Ecto neural progenitor cell (in vitro differentiated cells): ENCODE measurements at places on chromosomes 4 and X.

GRCh38 chr4:147094238-147094637 lies 148.6 kb upstream of the TTC29 start:
- DNase-seq: no peak

DNA sequence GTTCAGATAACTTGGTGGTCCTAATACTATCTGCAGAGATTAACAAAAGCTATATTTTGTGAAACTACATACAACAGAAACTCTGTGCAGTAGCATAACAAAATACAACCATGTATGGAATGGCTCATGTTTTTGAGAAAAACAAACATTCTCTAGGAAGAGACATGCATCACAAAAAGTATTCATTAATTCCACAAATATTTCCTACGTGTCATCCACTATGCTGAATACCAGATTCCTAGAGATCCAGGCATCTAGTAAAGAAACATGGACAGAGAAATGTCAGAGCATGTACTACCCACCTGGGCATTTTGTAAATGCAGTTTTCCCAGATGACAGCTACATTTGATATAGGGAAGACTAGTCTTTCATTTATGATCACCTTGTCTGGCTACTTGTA lies 248.1 kb downstream of the OPHN1 start:
- DNase-seq: no peak

GRCh38 chr4:118904418-118904817 lies 15.8 kb downstream of the SYNPO2 start:
- DNase-seq: no peak

- DNase-seq: no peak
These were observed 127.6 kb downstream of the AMELX start for GRCh38 chrX:11420851-11421250.

DNA sequence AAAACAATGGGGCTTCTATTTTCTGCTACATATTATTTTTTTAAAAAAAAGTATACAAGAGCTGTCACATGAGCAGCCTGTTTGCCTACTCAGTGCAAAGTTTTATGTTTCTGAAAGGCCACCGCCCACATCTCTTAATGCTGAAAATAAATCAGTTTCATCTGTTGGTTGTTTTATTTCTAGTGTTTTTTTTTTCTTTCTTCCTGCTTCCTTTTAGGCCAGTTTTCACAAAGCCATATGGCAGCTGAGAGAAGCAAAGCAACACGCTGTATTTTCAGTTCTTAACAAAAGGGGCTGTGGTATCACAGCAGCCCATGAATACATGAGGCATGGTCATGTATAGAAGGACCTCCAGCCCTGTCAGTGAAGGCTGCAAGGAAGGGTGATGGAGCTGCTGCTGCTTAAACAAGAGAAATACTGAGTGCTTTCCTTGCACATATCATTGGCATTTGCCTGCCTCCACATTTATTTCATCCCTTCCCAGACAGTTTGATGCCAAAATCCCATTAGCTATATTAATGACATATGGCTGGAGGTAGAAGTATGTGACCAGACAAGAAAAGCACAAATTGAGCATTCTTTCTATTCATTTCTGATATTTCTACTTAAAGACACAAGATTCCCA lies 172.5 kb downstream of the PCDH18 start:
- no peak for DNase-seq

DNA sequence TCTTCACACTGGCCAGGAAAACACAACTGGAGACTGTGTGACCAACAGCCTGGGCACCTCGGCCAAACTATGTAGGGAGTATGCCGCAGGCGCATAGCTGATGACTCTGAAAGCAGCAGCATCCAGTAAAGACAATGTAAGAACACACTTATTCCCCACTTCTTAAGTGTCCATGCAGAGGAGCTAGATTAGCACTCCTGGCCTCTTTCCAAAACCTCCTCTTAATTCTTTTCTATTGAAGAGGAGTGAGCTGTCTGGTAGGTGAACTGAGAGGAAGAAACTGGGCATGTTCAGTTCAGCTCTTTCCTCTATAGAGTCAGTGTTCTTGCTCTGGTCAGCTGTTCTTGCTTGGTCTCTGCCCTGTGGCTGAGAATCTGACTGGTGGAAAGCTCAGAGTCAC lies 21.1 kb downstream of the NMU start:
- DNase-seq: no peak

DNA sequence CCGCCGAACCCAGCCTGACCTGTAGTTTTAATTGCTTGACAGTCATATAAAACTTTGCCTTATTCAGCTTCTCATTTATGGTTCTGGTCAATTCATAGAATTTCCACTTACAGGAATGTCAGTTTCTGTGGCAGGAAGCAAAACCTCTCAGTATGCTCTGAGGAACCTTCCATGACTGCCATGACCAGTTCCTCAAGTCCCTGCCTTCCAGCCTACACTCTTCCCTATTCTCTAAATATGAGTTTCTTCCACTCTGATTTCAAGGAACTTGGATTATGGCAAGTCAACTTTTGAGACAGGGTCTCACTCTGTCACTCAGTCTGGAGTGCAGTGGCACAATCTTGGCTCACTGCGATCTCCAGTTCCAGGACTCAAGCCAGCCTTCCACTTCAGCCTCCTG lies 26.0 kb upstream of the NSUN7 start:
- no peak for DNase-seq

- peak; percentile 91 for DNase-seq
These were observed 14.7 kb upstream of the ANXA5 start for GRCh38 chr4:121711263-121712000.

DNA sequence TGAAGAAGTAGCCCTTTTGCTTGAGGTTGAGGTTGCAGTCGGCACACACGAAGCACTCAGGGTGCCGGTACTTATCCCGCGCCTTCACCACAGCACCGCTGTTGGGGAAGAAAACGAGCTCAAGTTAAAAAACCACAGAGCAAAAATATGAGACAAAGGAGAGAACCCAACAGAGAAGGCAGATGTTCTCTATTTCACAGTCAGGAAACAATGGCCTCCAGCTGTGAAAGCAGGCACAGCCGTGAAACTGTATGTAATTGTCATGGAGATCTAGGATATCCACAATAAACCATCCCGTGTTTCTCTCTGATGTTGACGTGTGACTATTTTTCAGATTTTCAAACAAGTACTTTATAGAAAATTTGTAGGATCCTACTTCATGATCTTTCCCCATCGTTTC lies 30.9 kb upstream of the CCDC110 start:
- no peak for DNase-seq

DNA sequence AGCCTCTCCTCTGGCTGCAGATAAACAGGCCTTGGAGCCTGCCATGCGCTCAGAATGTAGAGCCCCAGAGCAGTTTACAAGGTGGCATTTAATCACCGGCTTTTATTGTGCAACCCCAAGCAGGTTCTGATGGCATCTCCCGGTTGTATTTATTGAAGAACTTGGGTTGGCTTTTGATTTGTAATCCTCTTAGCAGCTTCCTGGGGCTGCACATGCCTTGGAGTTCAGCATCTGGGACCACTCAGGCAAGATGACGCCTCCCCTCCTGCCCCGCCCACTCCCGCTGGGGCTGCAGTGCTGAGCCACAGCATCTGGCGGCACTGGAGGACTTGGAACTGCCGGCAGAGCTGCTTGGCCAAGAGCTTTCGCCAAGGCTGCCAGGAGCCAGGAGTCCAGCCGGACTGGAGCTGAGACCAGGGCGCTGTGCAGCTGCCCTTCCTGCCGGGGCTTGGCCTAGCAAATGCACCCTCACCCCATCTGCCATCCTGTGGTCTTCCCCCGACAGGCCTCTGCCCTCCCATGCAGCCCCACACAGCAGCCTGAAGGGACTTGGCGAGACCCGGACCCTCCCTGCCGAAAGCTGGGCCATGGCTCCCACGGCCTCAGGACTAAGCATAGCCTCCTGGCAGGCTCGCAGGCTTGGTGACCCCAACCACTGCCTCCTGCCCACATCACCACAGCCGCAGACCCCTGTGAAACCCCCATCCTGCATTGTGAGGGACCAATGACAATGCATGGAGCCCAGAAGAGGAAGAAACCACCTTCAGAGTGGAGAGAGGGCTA lies 5.4 kb downstream of the HTRA3 start:
- DNase-seq: peak; percentile 90

GRCh38 chr4:180356766-180357165 lies 1886.4 kb upstream of the TENM3 start:
- no peak for DNase-seq

DNA sequence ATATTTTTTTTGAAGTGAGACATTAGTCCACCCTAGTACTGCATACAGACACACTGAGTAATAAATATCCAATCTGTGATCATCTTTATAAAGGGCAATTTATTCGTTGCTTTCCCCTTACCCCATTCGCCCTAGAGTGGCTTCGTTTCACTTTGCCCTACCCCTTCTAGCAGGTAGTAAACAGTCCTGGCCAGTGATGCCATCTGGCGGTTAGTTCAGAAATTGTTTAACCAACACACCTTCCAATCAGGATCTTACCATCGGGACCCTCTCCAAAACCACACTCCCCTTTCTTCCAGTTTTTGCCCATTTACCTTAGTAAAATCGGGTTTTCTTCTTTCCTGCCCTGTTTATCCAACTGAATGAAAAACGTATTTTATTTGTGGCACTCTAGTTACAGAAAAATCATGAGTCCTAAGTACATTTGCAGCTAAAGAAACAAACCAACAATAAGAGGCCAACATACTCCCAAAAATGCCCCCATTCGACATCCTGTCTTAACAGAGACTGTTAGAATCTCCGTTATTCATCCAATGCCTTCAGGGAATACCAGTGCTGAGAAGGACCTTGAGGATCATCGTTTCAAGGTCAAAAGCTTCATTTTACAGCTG lies 2.2 kb downstream of the PPA2 start:
- DNase-seq: peak; percentile 63

- no peak for DNase-seq
These were observed 615.3 kb downstream of the PDHA2 start for GRCh38 chr4:96455045-96455720.

DNA sequence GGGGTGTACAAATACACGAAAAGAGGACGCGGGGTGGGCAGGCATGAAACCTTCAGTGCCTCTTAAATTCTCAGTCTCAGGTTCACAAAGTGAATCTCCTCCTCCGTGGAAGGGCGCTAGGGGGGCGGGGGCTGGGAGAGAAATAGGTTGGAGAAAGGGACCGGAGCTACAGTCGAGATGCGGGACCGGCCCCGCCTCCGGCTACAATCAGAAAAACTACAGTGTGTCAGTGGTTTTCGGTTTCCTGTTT lies 3.4 kb downstream of the MAML3 start:
- no peak for DNase-seq

GRCh38 chr4:164536814-164537213 lies 217.1 kb upstream of the SMIM31 start:
- no peak for DNase-seq

GRCh38 chr4:139367421-139368090 lies 65.3 kb upstream of the NDUFC1 start:
- DNase-seq: no peak

DNA sequence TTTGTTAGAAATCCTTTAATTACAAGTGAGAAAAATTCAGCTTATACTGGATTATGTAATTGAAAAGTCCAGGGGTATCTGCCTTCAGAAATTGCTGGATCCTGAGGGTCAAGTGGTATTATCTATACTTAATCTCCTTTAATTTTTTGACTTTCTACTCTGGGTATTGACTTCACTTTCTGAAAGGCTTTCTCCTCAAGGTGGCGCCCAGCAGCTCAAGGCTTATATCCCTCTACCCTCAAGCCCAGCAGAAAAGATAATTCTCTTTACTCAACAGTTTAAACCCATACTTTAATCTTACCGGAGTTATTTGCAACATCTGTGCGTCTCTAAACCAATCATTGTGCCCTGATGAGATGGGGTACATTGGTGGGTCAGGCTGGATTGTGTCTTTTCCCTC lies 129.5 kb downstream of the LARP7 start:
- DNase-seq: no peak

GRCh38 chr4:163988391-163988790 lies 493.9 kb downstream of the TMA16 start:
- no peak for DNase-seq

DNA sequence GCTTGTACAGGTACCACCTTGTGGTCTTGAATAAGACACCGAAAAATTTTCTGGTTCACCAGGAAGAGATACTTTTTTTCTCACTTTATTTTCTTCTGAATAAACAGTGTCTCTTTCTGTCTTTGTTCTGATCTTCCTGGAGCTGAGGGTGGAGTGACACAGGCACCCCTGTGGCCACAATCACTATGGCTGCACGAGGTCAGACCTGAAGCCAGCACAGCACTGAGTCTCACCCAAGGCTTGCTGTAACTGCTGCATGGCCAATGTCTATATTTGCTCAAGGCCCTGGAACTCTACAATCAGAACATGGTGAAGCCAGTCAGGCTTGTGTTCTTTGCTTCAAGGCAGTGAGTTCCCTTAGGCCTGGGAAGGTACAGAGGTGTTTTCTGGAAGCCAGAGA lies 87.2 kb downstream of the GPR174 start:
- no peak for DNase-seq

- DNase-seq: no peak
These were observed 4.6 kb downstream of the GRIA2 start for GRCh38 chr4:157225096-157225495.
